ENCODE measurements at places on chromosomes 1 and 21. TPM values are rescaled to one million over a fixed set of nuclear protein-coding genes. Genes with fewer than 3 reads are reported as not detected.
A peak's percentile ranks its signal among the peaks of the same experiment; 100 is the strongest.

GRCh38 chr1:92473781-92474495 is 12.8 kb downstream of the GFI1 start:
- no peak for DNase-seq

GRCh38 chr1:19430121-19431068 is 54.9 kb downstream of the CAPZB start:
- DNase-seq: peak; percentile 77

DNA sequence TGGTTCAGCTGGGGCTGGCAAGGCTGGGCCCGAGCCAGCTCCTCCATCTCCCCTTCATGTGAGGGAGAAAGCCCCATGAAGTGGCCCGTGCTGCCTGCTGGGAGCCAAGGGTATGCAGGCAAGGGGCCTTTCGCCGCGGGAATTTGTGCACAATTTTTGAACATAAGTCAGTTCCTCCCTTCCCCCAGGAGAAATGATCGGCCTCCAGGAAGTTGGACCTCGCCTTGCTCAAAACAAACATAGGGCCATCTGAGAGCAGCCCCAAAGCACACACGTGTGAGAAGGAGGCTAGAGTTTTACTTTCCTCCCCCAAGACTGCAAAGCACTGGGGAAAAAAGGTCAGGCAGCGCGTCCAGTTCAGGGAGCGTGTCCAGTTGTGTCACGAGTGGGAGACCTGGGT is 64.7 kb downstream of the PRDM16 start:
- no peak for DNase-seq

- no peak for DNase-seq
These were observed 67.5 kb upstream of the RGS7 start for GRCh38 chr1:241424480-241424971.

GRCh38 chr1:228830954-228831481 is 95.7 kb downstream of the RHOU start:
- DNase-seq: peak; percentile 89

- DNase-seq: no peak
These were observed 142.2 kb downstream of the LHX8 start for GRCh38 chr1:75276385-75276784.

DNA sequence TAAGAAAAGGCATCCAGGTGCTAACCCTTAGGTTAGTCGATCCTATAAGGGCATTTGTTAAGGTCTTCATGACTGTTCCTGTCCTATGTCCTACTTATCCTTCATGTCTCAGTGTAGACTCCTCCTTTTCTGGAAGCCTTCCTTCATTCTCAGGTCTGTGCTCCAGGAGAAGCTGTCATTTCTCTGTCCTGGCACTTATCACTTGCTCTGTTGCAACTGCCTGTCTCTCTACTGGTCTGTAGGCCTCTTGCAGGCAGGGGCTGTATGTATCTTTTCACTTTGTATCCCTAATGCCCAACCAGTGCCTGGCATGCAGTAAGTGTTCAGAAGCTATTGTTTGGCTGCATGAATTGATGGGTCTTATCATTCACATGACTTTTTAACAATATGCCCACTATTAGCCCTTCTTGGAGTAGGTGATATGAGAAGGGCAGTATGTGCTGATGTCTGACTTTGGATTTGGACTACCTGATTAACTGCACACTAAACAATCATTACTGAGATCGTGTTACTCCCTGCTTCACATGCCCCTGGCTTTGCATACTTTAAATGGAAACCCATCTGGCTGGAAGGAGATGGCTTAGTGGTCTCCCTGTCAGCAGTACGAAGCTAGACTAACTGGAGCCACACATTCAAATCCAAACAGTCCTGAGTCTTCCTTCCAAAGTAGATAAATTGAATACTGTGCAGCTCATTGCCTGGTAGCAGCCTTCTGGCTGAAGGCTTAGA is 88.8 kb downstream of the RGL1 start:
- no peak for DNase-seq

DNA sequence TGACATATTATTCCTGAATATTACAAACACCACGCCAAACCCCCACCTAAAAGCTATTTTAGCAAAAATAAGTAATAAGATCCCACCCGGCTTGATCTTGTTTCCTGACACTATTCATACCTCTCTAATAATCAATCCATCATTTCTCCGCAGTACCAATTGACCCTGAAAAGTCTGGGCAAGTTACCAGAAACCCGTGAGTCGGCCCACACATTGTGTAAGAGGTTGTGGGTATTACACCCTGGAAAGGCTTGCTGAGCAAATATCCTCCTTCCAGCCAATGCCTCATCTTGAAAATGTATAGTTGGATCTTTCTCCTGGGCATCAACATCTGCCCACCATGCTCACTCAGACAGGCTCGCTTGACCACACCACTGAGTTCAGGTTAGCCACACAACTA is 451.0 kb downstream of the TTLL7 start:
- DNase-seq: no peak

GRCh38 chr1:100074604-100075395 is 57.9 kb downstream of the SASS6 start:
- DNase-seq: no peak

GRCh38 chr1:29364101-29364678 is 127.9 kb downstream of the PTPRU start:
- no peak for DNase-seq

DNA sequence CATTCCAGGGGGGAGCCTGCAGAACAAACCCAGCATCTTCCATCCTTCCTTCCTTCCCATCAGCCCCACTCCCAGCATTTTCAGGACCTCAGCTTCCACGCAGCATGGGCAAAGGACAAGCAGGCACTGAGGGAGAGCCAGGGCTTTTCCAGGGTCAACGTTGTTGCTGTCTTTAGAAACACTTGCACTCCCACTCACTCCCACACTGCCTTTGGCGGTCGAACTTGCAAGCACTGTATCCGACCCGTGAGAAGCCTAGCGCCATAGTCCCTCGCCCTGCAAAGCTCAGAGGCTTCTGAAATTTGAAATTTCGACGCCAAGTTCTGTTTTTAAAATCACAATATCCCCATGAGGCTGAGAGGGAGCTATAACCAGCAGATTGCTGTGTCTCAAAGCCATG is 47.4 kb downstream of the KCNAB2 start:
- no peak for DNase-seq

DNA sequence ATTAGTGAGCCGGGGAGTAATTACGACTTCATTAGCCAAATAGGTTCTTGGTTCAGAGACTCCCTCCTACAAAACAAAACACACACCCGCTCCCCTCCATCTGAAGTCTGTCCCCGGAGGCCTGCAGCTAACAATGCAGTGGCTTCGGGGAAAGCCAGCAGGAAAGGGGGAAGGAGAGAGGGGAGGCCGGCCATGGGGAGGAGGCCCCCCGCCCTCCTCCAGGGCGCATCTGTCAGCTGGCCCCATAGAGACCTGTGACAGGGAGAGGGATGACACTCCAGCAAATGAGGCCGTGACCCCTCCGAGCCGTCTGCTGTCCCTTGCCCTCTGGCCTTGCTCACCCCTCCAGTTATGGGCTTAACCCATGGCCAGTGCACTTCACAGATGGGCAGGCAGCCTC is 12.1 kb upstream of the CNTN2 start:
- no peak for DNase-seq

DNA sequence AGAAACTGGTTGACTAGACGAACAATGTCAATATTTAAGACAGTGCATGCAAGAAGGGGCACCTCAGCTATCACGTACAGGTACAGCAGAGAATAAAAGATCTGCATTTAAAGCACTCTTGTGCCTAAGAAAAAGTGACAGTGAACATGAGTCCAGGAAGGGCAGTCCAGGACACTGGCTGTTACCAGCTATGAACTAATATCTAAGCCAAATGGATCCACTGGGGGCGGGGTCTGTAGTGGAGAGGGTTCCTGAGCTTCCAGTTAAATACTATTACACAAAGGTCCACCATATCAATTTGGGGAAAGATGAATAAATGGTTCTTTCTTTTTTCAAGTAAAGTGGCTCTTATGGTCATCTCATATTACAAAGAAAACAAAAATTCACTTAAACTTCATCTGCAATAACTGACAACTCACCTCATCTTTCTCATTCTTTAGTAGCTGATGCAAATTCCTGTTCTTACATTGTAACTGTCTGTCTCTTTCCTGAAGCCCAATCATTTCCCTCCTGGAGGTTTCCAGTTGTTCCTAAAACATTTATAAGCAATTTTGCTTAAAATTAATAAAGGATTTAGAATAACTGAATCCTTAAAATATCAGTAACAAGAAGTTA is 24.5 kb downstream of the SSX2IP start:
- DNase-seq: no peak

- peak; percentile 62 for DNase-seq
These were observed 178.8 kb upstream of the NFIA start for GRCh38 chr1:60903591-60903990.

- peak; percentile 57 for DNase-seq
These were observed 1.2 kb upstream of the KIRREL1 start for GRCh38 chr1:157992031-157992832.

HSPA6 gene
- 0.16 TPM for total RNA-seq

ADAM30 gene
- not detected for total RNA-seq

GJA9 gene
- total RNA-seq: not detected

ERICH3 gene
- 0.29 TPM for total RNA-seq

CFAP57 gene
- total RNA-seq: 1.1 TPM

CRYBG2 gene
- not detected for total RNA-seq

SPRR2E gene
- total RNA-seq: not detected

KLHL12 gene
- total RNA-seq: 25.9 TPM

GPA33 gene
- total RNA-seq: not detected

LEMD1 gene
- 1.5 TPM for total RNA-seq

TCHHL1 gene
- not detected for total RNA-seq

TMPRSS3 gene
- 3.2 TPM for total RNA-seq

TSTD1 gene
- total RNA-seq: not detected

KISS1 gene
- total RNA-seq: not detected

C1orf146 gene
- not detected for total RNA-seq

Data from H4 (cell line).